Activated CD4-positive, alpha-beta T cell treated with anti-CD3 and anti-CD28 coated beads, Interleukin-2, Interleukin-6, amounts not matched to agents 100 ng/mL and 50 ng/mL, durations not matched to agents 16 hours and 8 hours (primary cell): ENCODE measurements at places on chromosomes 6 and 20.

DNA sequence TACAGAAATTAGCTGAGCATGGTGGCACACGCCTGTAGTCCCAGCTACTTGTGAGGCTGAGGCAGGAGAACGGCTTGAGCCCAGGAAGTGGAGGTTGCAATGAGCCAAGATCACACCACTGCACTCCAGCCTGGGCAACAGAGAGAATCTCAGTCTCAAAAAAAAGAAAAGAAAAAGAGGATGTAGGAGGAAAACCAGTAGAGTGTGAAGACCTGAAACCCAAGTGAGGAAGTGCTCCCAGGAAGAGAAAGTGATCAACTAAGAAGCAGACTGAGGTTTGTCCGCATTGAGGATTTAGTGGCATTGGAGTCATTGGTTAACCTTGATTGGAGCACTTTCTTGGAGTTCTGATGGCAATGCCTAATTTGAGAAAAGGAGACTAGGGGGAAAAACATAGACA, 20.6 kb upstream of the TASP1 start:
- DNase-seq: no peak

DNA sequence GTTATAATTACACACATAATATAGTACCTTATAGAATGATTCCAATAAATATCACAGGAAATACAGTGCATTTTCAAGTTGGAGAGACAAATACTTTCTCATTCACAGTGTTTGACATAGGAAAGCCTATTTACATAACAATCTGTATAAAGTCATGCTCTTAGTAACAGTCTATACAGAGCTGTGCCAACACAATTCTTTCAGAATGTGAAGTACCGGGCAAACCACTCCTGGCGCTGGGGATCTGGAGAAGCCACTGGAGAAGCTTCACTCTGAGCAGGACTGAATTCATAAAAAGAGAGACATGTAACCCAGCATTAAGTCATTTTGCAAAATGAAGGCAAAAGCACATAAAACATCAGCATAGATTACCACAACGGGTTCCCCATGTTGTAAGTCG, 24.9 kb upstream of the MCM9 start:
- no peak for DNase-seq

GRCh38 chr6:114301596-114302219, 41.1 kb downstream of the HS3ST5 start:
- no peak for DNase-seq

GRCh38 chr20:64056889-64057627, 5.9 kb upstream of the TCEA2 start:
- DNase-seq: peak; percentile 24

DNA sequence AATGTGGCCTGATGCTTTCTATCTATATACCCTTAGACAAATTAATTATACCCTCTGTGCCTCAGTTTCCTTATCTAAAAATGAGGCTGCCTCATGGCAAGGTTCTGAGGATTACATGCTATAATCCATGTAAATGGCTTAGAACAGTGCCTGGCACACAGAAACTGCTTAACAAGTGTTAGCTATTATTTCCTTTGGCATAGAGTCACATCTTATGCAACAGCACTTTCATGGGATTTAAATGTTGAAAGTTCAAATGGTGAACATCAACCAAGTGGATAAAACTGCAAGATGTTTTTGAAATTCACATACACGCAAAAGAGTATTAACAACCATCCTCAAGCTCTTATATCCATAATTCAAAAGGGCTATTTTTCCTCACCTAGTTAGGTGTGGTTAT, 202.8 kb upstream of the JAG1 start:
- no peak for DNase-seq

DNA sequence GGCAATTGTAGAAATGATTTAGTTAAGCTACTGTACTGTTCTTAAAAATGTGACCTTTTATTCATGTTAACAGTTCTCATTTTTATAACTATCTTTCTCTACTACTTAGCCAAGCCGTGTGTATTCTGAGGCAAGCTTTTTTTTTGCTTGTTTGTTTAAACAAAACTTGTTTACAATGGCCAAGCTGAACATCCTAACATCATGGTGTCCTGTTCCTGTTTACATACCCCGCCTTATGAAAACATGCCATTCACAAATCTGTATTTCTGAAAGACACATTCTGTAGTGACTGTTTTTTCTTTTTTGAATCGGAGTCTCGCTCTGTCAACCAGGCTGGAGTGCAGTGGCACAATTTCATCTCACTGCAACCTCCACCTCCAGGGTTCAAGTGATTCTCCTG, 140.9 kb downstream of the NCOA3 start:
- DNase-seq: no peak

GRCh38 chr20:45947110-45947866, 12.8 kb downstream of the PCIF1 start:
- DNase-seq: no peak

DNA sequence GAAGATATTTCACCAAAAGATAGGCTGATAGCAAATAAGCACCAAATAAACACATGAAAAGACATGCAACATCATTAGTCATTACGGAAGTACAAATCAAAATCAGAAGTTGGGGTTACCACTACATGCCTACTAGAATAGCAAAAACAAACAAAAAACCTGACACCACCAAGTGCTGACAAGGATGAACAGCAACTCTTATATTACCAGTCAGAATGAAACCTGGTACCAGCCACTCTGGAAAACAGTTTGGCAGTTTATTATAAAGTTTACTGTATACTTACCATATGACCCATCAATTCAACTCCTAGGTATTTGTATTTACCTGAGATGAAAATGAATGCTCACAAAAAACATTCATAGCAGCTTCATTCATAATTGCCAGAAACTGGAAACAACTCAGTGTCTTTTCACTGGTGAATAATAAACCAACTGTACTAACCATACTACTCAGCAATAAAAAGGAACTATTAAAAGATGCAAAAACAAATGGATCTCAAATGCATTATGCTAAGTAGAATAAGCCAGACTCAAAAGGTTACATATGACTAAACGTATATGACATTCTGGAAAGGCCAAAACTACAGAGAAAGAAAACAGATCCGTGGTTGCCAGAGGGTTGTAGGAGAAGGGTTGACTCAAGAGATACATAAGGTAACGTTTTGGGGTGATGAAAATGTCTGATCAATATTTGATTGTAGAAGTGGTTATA, 33.0 kb downstream of the NUP153 start:
- DNase-seq: peak; percentile 88

- no peak for DNase-seq
Observed at GRCh38 chr6:5941188-5941587, 65.5 kb downstream of the NRN1 start.

DNA sequence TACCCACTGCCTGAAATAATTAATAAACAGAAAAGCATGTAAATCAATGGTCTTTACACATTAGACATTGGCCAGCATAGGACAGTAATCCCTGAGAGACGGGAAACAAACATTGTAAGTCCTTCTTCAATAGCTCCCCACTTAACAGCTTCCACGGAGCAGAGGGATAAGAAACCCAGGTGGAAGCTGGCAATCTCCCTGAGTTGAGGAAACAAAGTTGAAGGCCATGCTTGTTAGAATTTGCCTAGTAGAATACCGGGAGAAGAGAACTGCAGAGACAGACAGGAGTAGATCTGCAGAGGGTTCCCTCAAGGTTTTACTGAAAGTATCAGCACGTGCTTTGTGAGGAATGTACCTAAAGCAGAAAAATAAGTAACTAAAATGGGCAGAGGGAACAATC, 33.9 kb downstream of the REV3L start:
- DNase-seq: no peak

- no peak for DNase-seq
Observed at GRCh38 chr6:94597487-94597886, 979.8 kb upstream of the MANEA start.

GRCh38 chr6:156131221-156131903, 645.8 kb upstream of the ARID1B start:
- no peak for DNase-seq

- no peak for DNase-seq
Observed at GRCh38 chr6:5752391-5752680, 254.4 kb downstream of the NRN1 start.

GRCh38 chr6:11043961-11044711, at the start of gene ELOVL2:
TSS of gene ELOVL2 (minus strand) at chr6:11044305. CDS start at chr6:11044230, 75 bp downstream.
- peak; percentile 16 for DNase-seq

DNA sequence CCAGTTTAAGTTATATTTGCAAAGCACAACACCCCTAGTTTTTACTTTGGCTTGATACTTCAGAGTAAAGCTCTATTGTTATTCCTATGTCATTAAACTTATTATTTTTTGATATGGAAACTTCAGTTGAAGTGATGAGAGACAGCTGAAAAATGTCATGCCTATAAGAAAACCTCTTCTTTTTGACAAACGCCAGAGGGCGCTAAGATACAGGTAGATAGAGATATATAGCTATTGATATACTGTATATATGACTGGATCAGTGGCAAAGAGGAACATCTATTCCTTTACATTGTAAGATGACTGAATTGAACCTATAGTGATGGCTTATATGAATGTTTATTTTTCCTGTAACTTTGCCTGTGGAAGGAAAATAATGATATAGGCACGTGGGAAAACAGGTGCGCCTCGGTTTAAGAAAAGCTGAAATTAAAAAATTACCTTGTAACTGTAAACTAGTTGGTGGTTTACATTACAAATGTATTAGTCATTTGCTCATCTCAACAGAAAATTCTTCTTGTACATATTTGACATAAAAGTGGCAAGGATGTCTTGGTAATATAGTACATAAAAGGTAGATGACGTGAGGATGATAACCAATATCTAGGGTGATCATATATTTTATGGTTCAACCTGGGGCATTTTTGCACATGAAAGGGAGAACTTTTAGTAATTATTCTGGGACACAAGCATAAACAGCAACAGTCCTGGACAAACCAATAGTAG, 74.1 kb downstream of the LAMA4 start:
- DNase-seq: peak; percentile 79

DNA sequence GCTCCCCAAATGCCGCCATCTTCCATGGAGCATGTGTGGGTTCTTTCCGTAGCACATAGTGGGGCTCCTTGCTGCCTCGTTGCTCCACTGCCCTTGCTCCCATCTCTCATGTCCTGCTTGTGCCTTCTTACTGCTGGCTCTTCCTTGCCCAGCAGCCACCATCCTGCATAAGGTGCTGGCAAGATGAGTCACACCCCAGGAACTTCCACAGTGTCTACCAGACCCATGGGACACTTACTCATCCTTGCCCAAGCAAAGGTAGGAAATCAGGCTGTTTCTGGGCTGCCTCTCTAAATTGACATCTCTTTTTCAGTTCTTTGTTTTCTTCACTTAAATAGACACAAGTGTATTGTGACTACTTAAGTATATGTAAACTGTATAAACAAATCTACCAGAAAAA, 39.4 kb upstream of the RGS17 start:
- no peak for DNase-seq

DNA sequence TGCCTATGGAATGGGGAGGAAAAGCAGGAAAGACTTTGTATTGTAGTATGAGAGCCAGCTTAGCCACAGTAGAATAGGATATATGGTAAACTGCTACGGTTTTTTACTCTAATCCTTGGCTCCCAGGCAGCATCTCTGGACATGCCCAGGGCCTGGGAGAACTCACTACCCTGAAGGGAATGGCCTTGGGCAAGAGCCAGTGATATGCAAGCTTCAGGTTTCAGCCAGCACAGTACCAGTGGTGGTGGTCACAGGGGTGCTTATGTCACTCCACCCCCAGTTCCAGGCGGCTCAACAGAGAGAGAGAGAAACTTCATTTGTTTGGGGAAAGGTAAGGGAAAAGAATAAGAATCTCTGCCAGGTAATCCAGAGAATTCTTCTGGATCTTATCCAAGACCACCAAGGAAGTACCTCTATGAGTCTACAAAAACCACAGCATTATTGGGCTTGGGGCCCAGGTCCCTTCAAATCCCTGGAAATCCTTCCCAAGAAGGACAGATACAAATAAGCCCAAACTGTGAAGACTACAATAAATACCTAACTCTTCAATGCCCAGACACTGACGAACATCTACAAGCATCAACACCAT, 121.2 kb downstream of the THBS2 start:
- DNase-seq: no peak

GRCh38 chr6:31107052-31107451, 5.3 kb downstream of the C6orf15 start:
- no peak for DNase-seq

GRCh38 chr6:50707652-50708300, 5.5 kb upstream of the TFAP2D start:
- no peak for DNase-seq

DNA sequence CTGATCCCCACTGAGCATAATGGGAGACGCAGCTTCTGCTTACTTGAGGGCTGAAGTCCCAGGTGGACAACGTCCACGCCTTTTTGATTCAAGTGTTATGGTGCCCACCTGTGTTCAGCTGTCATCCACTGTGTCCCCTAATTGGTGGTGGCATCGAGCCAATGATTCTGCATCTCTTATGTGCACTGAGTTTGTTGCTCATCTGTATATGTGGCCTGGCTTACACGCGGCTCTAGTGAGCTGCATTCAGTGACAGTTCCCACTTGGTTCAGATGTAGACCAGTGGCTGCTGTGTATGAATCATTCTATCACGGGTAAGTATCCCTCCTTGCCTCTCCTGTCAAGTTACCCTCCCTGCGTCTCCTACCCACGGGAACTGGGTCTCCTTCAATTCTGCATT, 131.2 kb upstream of the CLDN20 start:
- no peak for DNase-seq

DNA sequence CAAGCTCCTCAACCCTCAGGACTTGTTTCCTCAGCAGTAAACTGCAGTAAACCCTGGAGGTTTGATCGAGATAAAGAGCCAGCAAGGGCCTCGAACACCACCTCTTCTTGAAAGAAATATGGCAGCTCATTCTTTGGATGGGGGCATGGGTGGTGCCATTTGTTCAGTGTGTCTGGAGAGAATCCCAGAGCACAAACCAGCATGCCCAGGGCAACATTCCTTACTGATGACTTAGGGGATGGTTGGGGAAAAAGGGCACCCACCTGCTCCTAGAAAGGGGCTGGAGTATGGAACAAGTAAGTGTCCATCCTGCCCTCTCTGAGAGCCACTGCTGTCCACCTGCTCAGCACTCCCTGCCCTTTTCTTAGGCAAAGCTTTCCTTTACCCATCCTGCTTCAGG, 31.3 kb upstream of the ZFAND3 start:
- DNase-seq: no peak
